ENCODE measurements at places on chromosomes 12 and 14.

GRCh38 chr12:93315907-93316622, 61.7 kb upstream of the NUDT4 start:
- DNase-seq, result no peak

DNA sequence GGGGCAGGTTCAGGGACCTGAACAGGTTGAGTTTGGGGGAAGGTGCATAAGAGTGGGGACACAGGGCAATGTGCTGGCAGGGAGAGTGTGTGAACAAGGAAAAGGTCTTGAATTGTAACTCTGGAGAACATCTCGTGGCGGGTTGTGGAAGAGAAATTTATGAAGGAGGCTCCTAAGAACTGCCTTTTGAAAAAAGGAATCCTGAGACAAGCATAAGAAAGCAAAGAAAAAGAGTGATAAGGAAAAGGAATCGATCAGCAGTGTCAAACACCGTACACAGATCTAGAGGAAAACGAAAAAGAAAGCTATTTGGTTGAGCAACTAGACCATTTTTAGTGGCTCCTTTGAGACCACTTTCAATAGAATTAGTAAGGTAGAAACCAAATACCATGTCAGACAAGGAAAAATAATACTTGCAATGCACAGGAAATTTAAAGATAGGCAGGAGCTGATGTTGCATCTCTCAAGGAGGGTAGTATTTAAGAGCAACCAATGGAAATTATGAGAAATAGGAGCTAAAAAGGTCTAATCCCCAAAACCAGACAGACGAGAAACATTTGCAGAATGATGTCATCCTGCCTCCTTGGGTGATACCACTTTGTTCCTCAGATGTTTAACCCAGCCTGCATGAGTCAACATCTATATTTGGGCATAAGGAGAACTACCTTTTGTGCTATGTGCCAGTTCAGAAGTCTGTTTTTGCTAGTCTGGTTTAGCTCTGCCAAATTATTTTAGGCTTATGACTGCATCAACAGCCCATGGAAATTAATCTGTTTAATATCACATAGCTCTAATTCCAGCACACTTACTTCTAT, 64.5 kb upstream of the STK38L start:
- peak; percentile 85 for DNase-seq

- DNase-seq, result peak; percentile 3
These were observed 338.3 kb downstream of the EMP1 start for GRCh38 chr12:13534645-13535398.

DNA sequence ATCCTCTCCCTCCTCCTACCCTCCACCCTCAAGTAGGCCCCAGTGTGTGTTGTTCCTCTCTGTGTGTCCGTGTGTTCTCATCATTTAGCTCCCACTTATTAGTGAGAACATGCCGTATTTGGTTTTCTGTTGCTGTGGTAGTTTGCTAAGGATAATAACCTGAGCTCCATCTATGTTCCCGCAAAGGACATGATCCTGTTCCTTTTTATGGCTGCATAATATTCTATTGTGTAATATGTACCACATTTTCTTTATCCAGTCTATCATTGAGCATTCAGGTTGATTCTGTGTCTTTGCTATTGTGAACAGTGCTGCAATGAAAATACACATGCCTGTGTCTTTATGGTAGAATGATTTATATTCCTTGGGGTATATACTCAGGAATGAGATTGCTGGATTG, 30.5 kb downstream of the JDP2 start:
- DNase-seq, result no peak

DNA sequence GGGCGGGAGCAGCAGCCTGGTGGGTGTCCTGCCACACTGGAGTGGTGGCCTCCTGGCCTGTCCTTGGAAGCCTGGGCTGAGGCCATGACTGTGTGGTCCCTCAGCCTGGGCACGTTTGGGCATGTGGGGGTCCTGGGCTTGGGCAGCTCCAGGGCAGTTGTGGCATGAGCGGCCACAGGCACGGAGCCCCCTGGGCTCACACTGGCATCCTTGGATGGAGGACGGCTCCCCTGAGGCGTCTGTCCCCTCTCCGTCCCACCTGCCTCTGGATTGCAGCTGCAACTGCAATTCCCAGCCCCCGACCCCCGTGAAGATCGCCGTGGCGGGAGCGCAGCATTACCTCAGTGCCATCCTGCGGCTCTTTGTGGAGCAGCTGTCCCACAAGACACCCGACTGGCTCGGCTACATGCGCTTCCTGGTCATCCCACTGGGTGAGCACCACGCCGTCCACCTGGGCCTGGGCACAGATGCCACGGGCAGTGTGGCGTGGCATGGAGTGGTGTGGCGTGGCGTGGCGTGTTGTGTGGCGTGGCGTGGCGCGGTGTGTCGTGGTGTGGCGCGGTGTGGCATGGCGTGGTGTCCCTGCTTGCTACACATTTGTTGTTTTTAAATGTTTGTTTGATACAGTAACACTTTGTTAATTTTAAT, 15.1 kb upstream of the TEX22 start:
- no peak for DNase-seq

GRCh38 chr14:46840944-46841720, 189.6 kb upstream of the RPL10L start:
- DNase-seq, result no peak

DNA sequence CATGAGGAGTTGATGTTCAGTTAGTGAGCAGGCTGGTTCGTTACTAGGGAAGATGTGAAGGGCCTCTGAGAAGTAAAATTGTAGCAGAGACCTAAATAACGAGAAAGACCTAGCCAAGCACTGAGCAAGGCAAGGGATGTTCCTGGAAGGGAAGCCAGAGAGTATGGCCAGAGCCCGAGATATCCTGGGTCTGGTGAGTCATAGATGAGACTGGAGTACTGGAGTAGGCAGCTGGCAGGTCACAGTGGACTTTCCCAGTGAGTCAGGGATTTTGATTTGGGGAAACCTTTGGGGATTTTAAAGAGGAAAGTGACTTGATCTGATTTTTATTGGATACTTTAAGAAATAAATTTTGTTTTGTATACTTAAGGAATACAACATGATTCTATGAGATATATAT, 369.0 kb downstream of the DIO2 start:
- DNase-seq, result no peak

DNA sequence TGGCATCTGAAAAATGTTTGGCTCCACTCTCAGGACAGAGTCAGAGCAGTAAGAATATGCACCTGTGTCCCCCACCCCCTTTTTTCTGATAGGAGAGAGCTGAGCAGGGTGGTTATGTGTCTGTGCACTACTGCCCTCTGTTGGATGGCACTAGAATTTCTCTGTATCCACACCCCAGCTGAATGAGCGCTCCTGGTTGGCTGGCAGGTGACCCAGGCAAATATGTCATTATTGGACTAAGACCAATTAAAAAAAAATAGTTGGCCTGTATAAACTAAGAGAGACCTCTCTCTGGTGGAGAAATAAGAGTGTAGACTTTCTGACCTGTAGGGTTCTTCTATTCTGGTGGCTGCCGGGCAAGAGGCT, 107.0 kb downstream of the PTCSC3 start:
- peak; percentile 9 for DNase-seq

DNA sequence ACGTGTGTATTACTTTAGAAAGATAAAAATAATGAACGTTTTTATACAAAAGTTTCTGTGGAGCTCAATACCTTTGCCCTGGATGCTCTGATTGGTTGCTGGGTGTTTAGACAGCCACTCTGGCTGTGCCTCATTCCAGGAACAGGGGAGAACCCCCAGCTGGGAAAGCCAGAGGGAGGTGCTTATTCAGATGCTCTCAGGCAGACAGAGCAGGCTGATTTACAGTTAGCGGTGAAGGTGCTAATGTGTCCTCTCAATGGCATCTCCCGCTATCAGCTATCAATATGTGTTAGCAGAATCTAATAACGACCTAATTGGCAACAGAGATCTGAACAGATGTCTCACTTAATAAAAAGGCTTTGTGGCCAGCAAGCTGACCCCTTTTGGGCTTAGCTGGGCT, 402.3 kb downstream of the NUAK1 start:
- DNase-seq, result no peak

- no peak for DNase-seq
These were observed 10.6 kb downstream of the HHIPL1 start for GRCh38 chr14:99655521-99655920.

- DNase-seq, result no peak
These were observed 43.5 kb downstream of the IGF1 start for GRCh38 chr12:102436867-102437266.

- no peak for DNase-seq
These were observed 83.8 kb upstream of the HMGA2 start for GRCh38 chr12:65740506-65740872.

GRCh38 chr12:116934908-116935705, 24.4 kb downstream of the FBXW8 start:
- no peak for DNase-seq

DNA sequence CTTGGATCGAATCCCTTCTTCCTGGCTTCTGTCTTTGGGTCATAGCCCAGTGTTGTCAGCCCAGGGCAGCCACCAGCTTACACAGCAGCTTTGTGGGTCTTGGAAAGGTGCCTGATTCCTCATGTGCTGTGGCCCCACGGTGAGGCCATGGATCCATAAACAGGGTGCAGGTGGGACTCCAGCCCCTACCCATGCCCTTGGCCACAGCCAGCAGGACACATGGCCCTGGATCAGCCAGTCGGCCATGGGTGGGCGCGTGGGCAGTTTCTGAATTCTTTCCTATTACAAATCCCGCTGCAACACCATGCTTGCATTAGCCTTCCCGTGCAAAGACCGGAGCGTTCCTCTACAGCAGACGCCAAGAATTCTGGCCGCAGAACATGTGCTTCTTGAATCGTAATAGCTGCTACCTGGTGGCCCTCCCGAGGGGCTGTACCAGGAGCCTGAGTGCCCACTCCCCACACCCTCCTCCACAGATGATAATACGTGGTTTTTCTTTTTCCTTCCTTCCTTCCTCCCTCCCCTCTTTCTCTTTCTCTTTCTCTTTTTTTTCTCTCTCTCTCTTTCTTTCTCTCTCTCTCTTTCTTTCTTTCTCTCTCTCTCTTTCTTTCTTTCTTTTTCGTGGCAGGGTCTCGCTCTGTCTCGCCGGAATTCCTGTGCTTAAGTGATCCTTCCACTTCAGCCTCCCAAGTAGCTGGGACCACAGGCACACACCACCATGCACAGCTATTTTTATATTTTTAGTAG, 2.9 kb upstream of the MMP17 start:
- DNase-seq, result no peak

DNA sequence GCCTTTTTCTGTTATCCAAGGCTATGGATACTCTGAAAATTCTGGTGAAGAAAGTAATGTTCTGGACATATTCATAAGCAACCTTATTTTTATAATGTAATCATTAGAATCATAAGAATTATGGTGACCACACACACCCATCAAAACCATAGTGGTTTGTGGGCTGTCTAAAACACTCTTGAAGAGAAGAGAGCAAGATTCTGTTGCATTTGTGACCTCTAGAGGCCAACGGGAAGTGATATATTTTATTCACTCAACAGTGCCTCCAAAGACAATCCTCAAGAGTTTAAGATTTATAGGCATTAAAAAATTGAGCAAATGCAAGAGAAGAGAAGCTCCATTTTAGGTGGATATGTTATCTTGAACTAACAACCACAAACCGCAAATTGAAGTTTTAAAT, 68.5 kb upstream of the LGR5 start:
- DNase-seq, result no peak

GRCh38 chr12:6078398-6079096, 45.9 kb downstream of the VWF start:
- DNase-seq, result no peak

GRCh38 chr12:97476255-97476654, 13.7 kb downstream of the RMST start:
- no peak for DNase-seq

DNA sequence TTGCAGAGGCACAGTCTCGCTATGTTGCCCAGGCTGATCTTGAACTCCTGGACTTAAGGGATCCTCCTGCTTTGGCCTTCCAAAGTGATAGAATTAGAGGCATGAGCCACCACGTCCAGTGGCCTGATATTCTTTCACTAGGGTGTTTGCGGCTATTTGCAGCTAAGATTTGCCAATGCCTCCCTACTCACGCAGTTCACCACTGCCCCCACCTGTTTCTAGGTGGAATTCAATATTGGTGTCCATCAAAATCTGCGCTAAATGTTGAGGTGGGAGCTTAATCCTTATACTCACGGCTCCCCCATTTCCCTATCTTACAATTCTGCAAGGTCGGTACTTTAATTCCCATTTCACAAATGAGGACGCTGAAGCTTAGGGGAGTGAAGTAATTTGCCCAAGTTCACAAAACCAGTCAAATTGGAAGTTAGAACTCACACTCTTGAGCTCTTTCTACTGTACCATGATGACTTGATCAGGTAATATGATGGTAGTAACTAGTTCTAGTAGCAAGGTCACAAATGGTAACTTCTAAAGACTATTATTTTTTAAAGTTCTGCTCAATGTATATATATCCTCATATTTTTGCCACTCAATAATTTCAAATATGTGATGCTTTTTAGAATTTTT, 22.1 kb upstream of the LRRC9 start:
- DNase-seq, result peak; percentile 4

DNA sequence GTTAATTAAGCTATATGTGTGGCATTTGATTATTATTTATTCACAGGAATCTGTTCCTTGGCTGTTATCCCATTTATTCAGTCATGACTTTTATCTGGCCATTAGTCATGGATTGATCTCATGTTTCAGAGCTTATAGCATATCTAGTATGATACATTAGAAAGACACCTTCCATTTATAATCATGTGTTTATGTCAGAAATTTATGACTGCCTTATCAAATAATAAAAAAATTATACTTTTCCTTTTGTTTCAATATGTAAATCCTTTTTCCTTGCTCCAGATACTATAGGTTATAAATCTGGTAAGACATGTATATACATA, 248.0 kb upstream of the PDE3A start:
- DNase-seq, result no peak

GRCh38 chr12:27868139-27868538, 88.1 kb upstream of the MANSC4 start:
- DNase-seq, result peak; percentile 84

GRCh38 chr14:52043690-52044089, 25.2 kb downstream of the NID2 start:
- DNase-seq, result no peak

GRCh38 chr12:62006076-62006732, 254.0 kb upstream of the USP15 start:
- DNase-seq, result peak; percentile 22
